ENCODE measurements at places on chromosomes 7 and 10. TPM values are rescaled to one million over a fixed set of nuclear protein-coding genes. Genes with fewer than 3 reads are reported as not detected.

DNA sequence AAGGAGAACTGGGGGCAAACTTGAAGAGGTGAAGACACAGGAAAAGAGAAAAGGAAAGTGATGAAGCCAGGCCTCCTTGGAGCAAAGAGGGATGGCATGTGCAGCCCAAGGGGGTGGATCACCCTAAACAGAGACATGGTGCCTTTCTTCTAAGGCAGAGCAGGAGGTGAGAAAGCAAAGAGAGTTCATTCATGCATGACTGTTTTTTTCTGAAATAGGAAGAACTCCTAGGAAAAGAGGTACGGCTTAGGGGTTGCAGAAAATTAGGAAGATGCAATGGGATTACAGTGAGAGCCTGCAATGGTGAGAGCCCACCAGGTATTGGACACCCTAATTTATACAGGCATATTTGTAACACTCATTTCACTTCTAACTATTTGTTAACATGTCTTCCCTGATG, 15.9 kb downstream of the ITGB1 start:
- no peak for DNase-seq

NEBL gene
- total RNA-seq, result 1.6 TPM

- no peak for DNase-seq
Observed at GRCh38 chr10:32229170-32229569, 117.8 kb downstream of the EPC1 start.

FAM24B gene
- not detected for total RNA-seq

DNA sequence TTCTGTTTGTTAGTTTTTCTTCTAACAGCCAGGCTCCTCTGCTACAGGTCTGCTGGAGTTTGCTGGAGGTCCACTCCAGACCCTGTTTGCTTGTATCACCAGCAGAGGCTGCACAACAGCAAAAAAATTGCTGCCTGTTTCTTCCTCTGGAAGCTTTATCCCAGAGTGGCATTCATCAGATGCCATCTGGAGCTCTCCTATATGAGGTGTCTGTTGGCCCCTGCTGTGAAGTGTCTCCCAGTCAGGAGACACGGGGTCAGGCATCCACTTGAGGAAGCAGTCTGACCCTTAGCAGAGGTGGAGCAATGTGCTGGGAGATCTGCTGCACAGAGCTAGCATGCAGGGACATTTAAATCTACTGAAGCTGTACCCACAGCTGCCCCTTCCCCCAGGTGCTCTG, 26.7 kb upstream of the CROT start:
- peak; percentile 69 for DNase-seq

STEAP1 gene
- total RNA-seq, result 0.83 TPM

GRCh38 chr7:66344166-66344565, 139.0 kb downstream of the TPST1 start:
- no peak for DNase-seq

WEE2 gene
- 0.05 TPM for total RNA-seq

DNA sequence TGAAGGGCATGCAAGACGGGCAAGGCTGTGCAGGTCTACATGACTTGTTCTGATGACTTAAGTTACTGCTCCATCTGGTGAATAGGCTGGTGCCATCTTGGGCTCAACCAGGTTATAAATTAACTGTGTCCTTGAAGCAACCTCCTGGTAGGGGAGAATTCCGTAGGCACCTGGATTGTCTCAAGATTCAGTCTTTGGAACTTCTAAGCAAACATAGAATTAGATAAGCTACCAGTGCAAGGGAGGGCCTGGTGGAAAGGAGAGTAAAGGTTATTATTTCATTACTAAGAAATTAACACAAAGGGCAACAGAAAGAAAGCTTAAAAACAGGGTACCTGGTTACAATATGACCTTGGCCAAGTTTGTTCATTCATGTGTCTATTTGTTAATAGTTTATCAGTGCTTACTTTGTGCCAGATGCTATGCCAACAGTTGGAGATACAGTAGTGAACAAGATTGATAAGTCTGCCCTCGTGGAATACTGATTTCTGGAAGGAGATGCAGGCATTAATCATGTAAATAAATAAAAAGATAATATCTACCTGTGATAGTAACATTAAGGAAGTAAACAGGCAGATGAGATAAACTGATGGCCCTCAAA, 107.0 kb upstream of the PALS2 start:
- no peak for DNase-seq

DNA sequence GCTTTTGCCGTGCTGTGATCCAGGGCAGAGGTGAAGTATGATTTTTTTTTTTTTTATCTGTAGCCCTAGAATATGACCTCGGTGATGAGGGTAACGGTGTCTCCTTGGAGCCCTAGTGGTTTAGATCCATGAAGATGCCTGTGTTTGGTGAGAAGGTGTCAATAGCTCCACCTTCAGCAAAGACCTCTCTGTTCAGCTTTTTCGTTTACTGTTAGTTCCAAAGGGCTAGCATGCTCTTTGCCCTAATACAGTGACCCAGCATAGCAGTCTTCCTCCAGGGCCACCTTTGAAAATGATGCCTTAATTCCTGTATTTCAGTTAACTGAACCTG, 746 bp upstream of the MRPS16 start:
- DNase-seq, result peak; percentile 22

DNA sequence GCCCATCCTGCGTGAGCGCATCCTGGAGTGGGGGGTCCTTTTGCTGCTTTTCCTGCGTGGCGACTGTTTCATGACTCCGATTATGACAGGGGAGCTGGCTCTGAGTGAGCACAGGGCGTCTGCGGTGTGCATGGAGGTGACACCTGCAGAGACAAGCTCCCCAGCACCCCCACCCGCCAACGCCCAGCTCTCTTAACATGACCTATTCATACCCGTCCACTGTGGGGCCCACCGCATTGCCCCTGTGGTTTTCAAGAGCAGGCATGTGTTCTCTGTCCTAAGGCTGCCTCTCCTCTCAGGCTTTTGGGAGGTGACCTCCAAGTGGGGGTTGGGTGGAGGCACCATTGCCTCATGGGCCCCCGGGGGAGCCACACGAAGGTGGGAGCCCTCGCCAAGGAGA, 500.7 kb downstream of the TCERG1L start:
- DNase-seq, result no peak
